ENCODE measurements at places on chromosomes 5 and 9. TPM values are rescaled to one million over a fixed set of nuclear protein-coding genes. Genes with fewer than 3 reads are reported as not detected.

The CBY3 gene
- not detected for total RNA-seq

The ZBTB43 gene
- 6.4 TPM for total RNA-seq

- DNase-seq, result no peak
Observed at GRCh38 chr5:58885260-58885659, 302.4 kb downstream of the RAB3C start.

- no peak for DNase-seq
Observed at GRCh38 chr5:158907856-158908255, 191.9 kb downstream of the EBF1 start.

- DNase-seq, result no peak
Observed at GRCh38 chr9:76677481-76678055, 86.7 kb upstream of the PCA3 start.

DNA sequence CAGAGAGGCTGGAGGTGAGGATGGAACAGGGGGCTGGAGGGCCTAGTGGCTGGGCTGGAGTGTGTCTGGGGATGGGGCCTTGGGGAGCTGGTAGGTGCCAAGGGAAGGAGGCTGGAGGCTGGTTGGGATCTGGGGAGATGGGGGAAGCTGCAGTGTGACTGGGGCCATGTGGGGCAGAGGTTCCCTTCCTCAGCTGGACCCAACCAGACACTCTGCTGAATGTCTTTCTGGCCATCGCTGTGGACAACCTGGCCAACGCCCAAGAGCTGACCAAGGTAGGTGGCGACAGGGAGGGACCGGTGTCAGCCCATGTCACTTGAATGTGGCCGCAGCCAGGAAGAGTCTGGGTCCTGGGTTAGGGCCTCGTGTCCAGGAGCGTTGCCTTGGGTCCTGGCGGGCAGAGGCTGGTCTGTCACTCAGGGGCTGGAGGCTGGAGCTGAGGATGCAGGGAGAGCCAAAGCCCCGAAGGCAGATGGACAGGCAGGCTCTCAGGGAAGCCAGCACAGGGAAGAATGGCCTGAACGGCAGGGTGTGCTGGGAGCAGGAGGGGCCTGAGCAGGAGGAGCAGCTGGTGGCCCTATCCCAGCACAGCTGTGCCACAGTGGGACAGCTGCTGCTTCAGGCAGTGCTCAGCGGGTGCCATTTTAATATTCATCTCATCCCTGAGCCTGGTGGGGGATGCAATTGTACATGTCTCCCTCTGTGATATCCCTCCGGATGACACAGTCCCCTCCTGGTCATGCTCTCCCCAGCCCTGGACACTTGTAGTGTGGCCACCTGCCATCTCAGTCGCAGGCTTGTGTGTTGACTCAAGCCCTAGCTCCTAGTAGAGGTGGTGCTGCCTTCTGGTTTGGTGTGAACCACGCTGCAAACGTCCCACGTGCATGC, 132.5 kb downstream of the CACNA1B start:
- DNase-seq, result no peak

The NIM1K gene
- 0.68 TPM for total RNA-seq

The CD180 gene
- 15.7 TPM for total RNA-seq

- DNase-seq, result no peak
Observed at GRCh38 chr5:39826051-39826450, 401.3 kb upstream of the DAB2 start.

DNA sequence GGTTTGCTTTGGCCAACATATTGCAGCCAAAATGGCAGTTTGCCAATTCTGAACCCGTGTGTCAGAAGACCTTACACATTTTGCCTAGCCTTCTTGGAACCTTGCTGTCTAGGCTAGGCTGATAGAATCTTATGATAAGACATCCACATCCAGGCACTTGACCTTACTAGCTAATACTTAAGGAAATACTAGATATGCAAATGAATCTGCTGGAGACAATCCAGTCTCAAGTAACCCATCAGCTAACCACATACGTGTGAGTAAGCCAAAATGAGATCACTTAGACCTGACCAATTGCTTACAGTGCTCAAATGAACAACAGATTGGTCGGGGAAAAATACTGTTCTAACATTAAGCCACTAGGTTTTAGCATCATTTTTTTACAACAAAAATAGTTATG, 1504.6 kb upstream of the CDH9 start:
- DNase-seq, result no peak

GRCh38 chr5:111262815-111263214, 38.6 kb downstream of the CAMK4 start:
- DNase-seq, result no peak

DNA sequence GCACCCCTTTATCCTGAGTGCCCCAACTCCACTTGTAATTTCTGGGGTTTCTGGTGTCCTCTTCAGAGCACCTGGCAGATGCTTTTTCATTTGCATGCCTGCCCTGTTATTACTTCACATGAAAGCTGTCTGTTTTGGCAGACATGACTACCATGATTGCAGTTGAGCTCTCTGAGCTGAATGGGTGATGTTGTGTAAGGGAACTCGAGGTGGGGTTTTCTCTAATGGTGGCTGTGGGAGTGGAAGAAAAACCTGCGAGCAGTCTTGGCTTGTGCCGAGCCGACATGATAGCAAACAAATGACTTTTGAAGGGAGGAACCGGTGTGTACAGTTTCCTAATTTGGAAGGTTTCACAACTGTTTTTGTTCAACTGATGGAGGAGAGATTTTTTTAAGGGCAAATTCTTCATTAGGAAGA, 196.2 kb downstream of the AOPEP start:
- DNase-seq, result peak; percentile 2

DNA sequence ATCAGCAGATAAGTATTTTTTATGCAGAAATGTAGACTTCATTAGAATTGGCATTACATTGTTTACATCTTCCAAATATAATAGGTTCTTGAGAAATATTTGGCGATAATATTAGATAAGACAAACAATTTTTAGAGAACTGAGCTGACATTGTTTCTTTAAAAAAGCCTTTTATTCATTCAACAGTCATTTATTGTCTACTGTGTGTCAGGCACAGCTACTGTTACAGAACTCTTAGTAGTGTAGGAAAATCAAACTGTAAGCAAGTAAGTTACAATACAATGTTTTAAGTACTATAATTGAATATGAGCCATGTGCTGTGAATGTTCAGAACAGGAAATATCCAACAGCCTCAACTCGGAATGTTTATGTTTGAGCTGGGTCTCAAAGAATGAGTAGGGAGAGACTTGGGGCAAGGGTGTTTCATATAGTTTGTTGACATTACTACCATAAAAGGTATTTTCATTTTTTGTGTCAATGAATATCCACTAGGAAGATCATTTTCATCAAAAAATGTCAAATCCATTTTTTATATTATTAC, 114.0 kb downstream of the CDC42SE2 start:
- DNase-seq, result no peak

DNA sequence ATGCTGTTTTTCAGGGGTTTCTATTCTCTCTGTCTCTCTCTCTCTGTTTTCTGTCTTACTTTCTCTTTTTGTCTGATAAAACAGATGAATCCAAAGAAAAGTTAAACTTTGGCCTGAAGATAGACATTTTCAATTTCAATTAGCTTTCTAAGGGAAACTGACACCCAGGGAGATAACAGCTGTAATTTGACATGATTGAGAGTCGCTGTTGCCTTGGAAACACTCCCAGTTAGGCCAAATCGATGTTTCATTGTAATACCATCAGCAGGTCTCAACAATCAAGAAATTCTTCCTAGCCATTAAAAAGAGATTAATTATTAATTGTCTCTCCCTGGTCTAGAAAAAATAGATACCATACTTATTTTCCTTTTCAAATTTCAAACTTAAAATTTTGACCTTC, 53.0 kb downstream of the ENTREP1 start:
- no peak for DNase-seq

The CDHR2 gene
- 2.8 TPM for total RNA-seq

DNA sequence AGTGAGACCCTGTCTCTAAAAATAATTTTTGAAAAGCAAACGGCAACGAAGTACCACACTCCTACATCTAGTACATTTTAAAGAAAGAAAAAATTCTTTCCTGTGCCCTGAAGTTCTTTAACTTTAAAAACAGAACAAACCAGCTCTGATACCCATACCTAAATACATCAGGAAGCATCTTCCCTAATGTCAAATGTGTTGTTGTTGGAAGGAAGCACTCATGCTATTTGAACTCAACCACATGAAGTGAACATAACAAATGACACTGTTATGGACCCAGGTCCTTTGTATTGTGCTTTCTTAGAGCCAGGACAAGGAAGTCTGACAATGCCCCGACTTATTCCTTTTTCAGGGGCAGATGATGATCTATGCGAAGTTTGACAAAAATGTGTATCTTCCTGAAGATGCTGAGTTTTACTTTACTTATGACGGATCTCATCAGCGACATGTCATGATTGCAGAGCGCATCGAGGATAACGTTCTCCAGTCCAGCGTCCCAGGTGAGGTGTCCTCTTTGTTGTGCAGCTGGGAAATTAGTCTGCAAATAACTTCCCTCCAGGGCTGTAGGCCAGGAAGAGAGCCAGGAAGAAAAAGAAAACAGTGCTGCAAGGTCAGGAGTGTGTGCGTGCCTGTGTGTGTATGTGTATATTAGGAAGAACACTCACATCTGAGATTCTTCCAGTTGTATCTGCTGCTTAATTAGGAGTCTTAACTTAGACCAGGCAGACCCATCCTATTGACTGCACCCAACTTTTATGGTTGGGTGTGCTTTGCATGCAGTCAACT, 123.7 kb downstream of the ARHGEF28 start:
- DNase-seq, result no peak

- no peak for DNase-seq
Observed at GRCh38 chr5:107619781-107620180, 51.0 kb downstream of the EFNA5 start.

The IFNA21 gene
- not detected for total RNA-seq

DNA sequence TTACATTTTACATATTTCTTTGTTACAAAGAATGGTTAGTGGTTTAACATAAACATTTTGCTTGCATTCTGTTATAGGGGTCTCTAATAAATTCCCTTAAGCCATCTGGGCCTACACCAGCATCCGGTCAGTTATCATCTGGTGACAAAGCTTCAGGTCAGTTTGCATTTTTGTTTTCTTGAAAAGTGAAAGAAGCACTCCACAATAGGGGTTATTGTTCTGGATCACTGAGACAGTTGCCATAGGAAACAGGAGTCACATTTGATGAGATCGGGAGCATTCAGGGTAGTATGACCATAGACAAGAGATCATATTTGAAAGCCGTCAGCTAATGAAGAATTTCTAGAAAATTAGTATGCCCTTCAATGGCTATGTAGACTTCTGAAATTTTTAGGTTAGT, 63.6 kb downstream of the NUP214 start:
- no peak for DNase-seq

The CCDC171 gene
- 18.2 TPM for total RNA-seq

GRCh38 chr5:43415935-43416802, 4.0 kb upstream of the CCL28 start:
- DNase-seq, result no peak

DNA sequence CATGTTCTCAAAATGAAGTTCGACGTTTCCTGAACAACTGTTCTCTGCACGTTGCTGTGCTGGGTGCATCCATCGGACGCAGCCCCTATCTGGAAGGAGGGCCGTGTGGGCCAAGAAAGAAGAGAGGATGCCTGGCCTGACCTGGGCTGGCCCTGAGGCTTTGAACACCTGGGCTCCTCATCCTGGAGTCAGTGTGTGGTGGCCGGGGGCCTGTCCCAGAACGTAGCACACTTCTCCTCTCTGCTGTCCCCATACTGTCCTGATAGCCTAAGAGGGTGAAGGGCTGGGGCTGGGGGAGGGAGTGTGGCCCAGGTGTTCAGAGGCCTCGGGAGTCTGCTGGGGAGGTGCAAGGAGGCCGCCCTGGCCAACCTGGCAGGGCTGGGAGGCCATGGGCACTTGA, 21.5 kb downstream of the COL5A1 start:
- no peak for DNase-seq

The PAPPA gene
- not detected for total RNA-seq

The ANKDD1B gene
- not detected for total RNA-seq

The FGF10 gene
- not detected for total RNA-seq

GRCh38 chr9:117017414-117017985, 330.4 kb downstream of the TRIM32 start:
- no peak for DNase-seq

Measured in OCI-LY7 (cell line).